Activated B cell treated with CpG ODN at 0.5 μM for 24 hours (primary cell): ENCODE measurements at places on chromosomes 6 and 20.

GRCh38 chr20:48766961-48767960 lies 60.5 kb downstream of the PREX1 start:
- DNase-seq: no peak

GRCh38 chr6:148548065-148548748 lies 198.6 kb upstream of the UST start:
- no peak for DNase-seq

GRCh38 chr6:116192786-116193185 lies 61.1 kb downstream of the TSPYL4 start:
- no peak for DNase-seq

DNA sequence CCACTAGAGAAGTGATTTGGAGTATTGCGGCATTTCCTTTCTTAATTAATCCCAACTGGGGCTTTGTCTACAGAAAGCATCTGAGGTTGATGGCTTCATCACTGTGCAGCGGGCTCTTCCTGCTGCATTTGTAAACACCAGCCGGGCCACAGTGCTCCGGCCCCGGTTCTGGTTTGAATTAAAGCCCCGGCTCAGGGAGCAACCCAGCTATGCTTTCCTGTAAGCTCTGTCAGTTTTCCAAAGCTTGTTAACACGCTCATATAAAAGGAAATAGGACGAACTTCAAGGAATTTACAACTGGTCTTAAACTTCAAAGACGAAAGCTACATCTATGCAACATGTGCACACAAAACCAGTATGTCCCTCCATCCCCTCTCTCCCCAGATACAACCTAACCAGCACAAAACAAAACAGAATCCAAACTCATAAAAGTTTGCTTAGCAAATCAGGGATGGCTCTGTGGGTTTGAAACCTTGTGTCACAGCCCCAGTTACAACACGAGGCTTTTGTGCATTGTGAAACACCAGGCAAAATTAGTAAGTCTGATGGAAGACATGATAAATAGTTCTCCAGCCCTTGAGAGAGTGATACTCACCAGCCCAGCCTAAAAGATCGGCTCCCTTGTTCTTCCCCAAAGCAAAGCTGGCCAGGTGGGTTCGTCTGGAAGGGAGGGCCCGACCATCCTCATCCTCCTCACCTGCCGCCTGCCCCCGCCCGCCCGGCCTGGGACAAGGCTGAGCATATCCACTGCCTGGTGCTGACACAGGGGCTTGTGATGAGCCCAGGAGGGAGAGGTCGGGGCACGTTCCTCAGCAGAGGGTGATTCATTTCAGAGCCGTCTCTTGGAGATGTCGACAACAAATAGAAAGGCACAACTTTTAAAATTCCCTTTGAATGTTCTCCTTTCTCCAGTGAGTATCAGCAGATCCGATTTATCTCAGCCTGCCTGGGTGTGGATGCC lies 197.9 kb downstream of the TFAP2C start:
- DNase-seq: no peak

- no peak for DNase-seq
These were observed 11.2 kb downstream of the BAG2 start for GRCh38 chr6:57183336-57183735.

DNA sequence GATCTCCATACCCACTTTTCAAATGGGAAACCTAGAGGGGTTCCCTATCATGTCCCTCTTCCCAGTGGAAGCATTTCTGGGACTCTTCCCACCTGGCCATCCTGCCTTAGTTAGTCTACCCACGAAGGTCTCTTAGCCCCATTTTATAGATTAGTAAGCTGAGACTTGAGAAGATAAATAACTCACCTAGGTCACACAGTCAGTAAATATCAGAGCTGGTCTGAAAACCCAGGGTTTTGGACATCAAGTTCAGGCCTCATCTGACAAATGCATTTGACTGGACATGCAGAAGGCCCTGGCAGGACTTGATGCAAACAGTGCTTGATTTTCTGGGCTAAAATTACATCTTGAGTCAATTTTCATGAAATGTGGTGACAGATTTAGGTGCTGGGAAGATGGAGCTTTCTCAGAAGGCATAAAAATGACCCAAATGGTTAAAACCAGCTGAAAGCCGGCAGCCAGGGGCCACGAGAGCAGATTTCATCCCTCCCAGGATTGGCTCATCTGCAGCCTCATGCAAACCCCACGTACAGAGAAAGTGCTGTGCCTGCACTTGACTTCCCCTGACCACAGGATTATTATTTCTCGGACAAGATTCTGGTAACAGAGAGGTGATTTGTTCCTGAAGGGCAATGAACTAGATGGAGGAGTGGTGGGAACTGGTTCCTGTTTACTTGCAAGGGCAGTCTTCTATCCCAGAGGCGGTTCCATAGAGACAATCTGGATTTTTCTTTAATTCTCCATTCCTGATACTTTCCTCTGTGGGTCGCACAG lies 23.1 kb downstream of the CPNE5 start:
- no peak for DNase-seq

DNA sequence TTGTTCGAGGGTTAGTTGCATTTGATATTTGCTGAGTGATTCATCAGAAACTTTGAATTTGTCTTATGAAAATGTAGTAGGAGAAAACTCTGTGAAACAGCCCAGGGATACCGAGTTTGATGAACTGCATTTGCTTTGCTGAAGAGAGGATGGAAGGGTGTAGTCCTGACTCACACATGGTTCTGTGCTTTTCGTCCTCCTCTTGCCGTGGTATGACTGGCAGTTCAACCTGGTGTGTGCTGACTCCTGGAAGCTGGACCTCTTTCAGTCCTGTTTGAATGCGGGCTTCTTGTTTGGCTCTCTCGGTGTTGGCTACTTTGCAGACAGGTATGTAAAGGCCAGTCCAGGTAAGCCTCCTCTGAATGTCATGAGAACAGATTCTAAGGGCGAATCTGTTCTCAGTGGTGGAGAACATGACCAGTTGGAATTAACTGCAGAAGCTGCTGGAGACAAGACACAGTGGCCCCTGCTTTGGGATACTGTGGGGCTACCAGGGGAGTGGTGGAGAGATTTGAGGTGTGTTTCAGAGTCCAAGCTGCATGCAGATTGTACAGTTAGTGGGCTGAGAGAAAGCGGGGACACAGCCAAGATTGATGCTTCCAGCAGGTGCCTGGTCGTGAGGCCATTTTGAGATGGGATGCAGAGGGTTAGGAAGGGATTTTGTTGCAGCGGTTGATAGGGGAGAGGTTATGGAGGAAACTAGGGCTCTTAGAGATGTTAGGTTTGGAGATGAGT lies 8.4 kb downstream of the SLC22A1 start:
- DNase-seq: no peak

GRCh38 chr6:110710115-110710514 lies 105.2 kb downstream of the CDK19 start:
- DNase-seq: no peak

DNA sequence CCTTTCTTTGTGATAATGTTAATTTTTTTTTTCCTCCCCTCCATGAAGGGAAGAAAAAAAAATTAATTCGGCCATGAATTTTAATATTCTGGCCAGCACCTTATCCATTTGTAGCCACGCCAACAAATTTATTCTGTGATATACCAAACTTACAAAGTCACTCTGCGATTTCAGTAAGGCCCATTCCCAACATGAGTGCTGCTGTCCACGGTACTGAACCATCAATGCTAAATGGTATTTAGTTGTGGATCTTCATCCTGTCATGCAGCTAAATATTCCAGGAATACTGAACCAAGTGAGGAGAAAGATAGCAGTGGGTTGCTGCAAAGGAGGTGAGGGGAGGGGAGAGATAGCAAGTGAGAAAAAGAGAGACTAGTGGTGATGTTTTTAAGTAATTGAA lies 19.5 kb upstream of the RSPH4A start:
- DNase-seq: no peak

- no peak for DNase-seq
These were observed 9.0 kb downstream of the RIN2 start for GRCh38 chr20:19767070-19767469.

- DNase-seq: no peak
These were observed 71.4 kb downstream of the CEP57L1 start for GRCh38 chr6:109166673-109167072.

DNA sequence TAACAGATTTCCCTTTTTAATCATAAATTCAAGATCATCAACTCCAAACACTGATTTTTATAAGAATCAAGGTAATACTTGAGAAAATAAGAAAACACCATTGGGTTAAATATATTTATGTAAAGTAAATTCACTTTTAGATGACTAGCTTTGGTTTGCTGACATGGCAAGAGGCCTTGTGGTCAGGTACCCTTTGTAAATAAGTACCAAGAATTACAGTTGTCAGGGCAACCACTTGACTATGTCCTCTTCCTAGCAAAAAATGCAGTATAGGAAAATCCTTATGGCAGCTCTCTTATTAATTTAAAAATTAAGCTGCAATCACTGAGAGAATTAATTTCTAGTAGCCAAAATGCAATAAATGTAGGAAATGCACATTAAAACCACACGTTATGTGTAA lies 153.8 kb downstream of the INSM1 start:
- DNase-seq: no peak

DNA sequence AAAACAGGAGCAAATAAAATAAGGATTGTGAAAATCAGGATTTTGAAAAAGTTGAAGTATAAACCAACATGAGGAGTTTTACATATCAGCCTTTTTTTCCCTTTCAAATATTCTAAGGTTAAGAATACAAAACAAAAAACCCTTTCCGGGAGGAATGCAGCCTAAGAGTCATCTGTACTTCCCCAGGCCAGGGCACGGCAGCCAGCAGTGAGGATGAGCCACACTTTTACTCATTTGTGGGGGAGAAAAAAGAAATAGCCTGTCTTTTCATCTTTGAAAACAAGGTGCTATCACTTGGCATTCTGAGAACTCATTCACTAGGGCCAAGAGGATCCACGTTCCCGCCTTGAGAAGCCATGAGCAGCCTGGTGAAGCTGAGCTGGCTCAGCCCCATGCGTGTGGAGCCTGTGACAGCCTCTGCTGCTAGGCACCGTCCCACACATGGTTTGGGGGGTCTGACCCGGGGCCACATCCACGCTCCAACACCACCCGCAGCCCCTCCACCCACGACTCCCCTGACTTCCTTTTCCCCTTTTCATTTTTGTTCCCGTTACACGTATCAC lies 11.2 kb downstream of the SLC22A1 start:
- DNase-seq: no peak
